Stimulated activated CD4-positive, alpha-beta T cell treated with anti-CD3 and anti-CD28 coated beads, Interleukin-1b, Interleukin-23, amount 100 ng/mL, for 1 hour (primary cell): ENCODE measurements at places on chromosomes 4 and X.

GRCh38 chr4:178329226-178329872 is 887.1 kb upstream of the AGA start:
- DNase-seq: no peak

DNA sequence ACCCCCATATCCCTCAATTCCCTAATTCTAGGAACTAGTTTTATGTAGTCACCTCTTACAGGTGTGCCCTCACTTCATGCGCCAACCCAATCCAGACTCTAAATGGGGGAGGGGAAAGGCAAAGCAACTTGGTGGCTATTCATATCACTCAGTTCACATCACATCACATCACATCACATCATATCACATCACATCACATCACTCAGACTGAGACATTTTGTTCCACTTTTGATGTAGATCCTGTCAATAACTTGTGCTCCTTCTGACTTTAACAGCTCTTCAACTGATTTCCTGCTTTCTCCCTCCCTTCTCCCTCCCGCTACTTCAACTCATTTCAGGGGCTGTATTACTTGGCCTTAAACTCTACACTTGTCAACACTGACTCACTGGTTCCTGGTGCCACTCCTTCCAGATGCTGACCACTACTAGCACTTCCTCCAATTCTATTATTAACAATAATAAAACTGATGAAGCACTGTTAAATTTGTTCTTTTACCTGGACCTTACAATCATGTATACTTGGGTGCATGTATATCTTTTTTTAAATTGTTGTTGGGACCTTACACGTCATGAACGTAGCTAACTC is 29.1 kb upstream of the PLS3 start:
- no peak for DNase-seq

GRCh38 chr4:31246856-31247255 is 526.7 kb downstream of the PCDH7 start:
- DNase-seq: no peak

DNA sequence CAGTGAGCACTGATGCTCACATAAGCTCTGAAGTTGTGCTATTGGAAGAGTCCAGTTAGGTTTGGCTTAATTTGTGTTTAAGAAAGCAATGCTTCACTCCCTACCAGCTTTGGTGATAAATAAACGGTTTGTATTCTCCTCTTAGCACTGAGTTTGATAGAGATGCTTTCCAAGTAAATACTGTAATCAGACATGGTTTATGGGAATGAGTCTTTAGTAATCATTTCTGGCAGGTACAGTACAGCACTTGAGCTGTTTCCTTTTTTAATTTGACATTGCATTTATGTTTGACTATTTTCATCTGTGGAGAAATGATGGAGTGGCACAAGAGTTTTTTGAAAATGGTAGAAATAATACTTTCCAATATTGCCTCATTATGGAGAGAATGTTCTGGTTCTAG is 455.3 kb downstream of the ACTRT1 start:
- no peak for DNase-seq

GRCh38 chr4:141647966-141648365 is 11.6 kb downstream of the IL15 start:
- no peak for DNase-seq

- DNase-seq: no peak
These were observed 1626.0 kb upstream of the TENM3 start for GRCh38 chr4:180617196-180617595.

DNA sequence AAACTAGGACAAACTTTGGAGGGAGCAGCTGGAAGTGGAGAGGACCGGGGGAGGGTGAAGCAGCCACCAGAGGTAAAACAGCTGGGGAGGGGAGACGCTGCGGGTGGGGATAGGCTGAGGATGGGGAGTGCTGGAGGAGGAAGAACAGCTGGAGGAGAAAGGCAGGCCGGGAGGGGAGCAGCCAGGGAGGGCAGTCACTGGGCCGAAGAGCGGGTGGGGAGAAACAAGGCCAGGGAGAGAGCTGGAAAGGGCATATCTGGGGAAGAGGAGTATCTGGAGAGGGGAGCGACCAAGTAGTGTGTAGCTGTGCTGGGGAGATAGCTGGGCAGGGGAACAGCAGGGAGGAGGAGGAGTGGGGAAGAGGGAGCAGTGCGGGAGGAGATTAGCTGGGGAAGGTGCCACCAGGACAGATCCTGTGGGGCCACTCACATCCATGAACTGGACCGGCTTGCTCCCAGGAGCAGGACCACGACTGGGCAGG is 2.7 kb downstream of the SLC38A5 start:
- no peak for DNase-seq

DNA sequence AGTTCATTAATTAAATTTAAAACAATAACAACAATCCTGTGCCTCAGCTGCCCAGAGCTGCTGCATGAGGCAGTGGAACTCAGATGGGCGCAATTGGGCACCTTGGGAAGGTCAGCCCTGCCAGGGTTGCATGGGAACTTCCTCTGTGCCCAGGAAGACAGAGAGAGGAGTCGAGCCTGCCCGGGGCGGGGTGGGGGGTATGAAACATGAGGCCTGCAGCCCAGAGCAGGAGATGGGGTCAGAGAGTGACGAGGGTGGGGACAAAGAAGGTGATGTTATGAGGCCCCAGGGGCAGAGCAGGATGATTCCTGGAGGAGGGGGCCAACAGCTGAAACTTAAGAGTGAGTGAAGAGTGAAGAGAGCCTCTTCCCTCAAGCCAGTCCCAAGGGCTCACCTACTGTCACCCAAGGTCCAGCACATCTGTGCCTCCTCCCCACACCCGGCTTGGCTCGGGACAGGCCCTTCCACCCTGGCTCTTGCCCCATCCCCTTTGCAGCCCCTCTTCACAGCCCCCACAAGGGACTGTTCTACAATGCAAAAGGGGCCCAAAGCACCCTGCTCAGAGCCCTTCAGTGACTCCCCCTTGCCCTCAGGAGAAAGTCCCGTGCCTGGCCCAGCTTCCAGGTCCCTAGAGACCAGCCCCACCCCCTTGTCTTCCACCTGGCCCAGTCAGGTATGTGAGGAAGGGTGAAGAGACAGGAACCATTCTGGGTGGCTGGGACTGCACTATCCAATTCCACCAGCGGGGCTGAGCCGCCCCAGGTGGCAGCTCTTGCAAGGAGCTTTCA is 31.4 kb downstream of the HMX1 start:
- DNase-seq: no peak

- no peak for DNase-seq
These were observed 24.1 kb upstream of the VCX3A start for GRCh38 chrX:6558979-6559378.

- DNase-seq: no peak
These were observed 59.3 kb downstream of the MAML3 start for GRCh38 chr4:140094438-140095420.

DNA sequence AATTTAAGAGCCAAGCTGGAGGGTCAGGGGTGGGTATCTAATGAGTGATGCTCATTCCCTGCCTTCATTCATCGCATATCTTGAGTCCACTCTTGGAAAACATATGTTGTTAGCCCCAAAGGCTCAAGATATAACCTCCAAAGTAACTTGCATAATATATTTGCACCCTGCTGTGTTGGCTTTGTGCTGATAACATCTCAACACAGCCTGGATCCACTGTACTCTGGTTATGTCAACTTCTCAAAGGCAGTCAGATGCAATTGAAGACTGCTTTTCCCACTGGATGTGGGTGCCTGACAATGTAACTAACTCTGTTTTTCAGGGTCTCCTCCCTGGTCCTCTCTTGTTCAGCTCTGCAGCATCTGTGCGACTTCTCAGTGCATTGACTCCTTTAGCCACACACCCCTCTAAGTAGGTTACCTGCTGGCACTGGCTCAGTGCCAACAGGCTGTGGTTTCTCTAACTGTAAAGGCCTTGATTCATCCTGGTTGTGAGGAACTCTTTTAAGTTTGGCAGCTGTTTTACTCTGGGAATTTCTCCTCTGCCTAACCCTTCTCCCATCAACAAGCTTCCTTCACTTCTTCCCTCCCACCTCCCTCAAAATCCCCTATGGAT is 28.1 kb downstream of the SLC16A2 start:
- no peak for DNase-seq

DNA sequence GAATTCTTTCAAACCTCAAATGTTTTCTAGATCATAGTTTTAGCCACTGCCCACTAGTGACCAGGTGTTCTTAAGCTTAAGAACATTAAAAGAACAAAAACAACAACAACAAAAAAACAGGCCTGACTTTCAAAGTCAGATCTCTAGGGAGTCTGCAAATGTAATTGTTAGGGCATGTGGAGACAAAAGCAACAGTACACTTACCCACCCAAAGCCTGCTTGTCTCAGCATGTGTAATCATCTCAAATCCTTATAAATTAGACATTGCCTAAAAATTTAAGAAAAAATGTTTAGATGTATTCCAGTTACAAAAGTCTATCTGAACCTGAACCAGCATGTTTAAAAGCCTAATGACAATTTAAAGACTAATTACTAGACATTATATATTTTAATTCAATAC is 79.9 kb downstream of the SLC7A11 start:
- DNase-seq: no peak

DNA sequence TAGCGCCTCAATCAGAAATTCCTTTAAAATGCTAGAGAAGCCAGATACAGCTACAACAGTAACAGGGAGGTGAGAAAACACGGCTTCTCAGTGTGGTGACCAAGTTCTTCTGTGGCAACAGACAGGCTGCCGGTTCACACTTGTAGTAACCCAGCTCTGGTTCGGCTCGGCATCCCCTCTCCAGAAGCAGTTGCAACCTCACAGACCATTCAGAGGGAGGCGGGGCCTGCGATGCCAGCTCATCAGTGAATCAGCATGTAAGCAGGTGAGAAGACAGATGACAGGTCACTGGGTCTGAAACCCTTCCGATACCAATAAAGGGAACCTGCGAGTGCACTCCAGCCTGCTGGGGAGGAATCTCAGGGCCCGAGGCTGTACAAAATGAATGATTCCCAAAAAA is 251.0 kb downstream of the KCNIP4 start:
- no peak for DNase-seq

DNA sequence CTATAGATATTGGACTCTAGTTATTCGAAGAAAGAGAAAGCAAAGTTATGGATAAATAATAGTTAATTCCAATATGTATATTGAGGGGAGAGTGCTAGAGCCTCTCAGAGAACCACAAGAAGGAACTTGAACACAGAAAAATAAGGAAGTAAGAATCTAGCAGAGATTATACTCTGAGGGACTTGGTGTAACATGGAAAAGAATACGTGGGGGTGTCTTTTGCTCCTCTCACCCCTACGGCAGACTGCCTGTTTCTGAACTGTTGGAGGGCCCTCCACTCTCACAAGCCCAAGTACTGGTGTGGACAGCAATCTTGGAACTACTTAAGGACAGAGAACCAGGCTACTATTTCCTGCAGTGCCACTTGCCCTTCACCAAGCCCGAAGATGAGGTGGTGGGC is 1174.4 kb upstream of the PCDH10 start:
- no peak for DNase-seq

DNA sequence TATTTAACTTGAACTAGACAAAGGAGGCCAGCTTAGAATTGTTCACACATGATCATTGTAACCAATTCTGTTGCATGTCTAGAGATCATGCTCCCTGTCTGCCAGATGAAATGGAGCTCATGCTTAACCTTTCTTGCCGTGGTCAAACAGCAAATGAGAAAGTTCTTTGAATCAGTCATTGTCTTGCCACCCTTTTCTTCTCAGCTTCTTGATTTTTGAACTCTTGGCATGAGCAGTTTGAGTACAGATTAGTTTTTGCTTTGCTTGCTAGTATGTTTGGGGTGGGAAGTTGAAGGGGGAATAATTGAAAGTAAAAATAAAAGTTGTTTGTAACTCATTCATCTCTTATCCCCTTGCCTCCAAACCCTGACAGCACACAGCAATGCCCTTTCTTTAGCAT is 4.7 kb downstream of the MTM1 start:
- no peak for DNase-seq

DNA sequence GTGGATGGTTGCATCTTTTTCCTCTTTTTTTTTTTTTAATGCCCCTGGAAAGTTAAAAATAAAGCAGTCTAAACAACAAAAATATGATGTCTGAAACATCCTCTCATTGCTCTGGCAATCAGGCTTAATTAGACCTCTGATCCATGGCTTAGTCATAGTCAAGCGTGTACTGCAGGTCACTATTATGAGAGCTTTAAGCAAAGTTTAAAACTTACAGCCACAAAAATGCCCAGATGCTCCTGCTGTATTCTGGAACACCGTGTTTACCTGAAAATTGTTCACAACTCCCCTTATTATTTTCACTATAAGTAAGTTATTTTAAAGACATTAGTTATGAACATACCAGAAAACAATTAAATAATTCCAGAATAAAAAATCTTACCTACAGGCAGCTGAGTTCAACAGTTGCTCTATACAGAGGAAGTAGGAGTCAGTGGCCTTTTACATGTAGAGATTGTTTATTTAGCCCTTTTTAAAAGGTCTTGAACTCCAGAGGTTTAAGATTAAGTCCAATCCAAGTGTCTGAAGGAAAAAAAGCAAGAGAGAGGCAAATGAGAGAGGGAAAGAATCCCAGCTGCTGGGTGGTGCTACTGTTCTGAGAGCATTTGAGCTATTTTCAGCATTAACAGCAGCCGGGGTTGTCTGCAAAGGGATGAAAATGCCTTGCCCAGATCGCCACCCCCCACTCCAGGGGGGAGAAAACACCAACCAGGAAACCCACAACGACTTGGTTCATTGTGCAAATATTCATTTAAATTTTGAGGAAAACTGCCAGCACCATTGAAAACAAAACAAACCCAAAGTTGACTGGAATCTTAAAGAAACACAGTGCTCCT is 36.9 kb downstream of the SORBS2 start:
- DNase-seq: no peak

GRCh38 chr4:81913427-81913879 is 441.7 kb upstream of the RASGEF1B start:
- peak; percentile 33 for DNase-seq

- DNase-seq: no peak
These were observed 56.7 kb downstream of the PRPS1 start for GRCh38 chrX:107684956-107685385.

DNA sequence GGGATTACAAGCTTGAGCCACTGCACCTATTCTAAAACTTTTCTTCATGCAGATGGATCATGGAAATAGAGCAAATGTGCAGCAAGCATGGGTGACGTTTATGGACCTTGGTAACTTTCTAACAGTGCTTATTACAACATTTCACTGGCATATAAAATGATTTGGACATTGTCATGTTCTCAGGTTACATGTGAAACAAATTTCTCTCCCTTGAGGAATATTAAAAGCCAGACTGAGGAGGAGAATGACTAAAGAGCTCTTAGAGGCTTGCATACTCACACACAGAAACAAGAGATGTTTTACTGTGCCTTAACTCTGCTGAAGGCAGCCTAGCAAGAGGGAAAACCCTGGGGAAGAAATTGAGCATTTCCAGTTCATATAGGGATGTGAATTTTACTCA is 38.6 kb upstream of the GPR101 start:
- DNase-seq: no peak

DNA sequence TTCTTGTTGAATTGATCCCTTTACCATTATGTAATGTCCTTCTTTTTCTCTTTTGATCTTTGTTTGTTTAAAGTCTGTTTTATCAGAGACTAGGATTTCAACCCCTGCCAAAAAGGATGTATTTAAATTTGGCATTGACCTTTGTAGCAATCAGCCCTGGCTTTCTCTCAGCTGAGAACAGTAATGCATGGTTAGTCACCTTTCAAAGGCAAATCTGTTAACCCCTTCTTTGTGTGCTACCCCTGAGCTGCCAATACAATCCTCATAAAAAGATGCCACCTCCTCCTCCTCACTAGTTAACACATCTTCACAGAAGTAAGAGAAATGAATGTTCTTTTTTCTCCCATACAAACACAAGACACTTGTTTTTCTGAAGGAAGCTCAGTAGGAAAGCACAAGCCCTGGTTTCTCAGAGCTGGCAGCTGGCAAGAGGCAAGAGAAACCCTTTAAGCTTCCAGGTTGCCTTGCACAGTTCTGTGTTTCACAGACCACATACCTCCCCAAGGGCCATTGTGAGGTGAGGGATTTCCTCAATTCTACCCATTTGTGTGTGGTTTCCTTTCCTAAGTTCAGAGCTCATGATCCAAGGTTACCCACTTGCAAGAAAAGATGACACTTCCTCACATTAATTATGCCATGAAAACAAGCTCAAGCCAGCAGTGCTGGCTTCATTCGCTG is 122.6 kb downstream of the RCHY1 start:
- no peak for DNase-seq
